ENCODE measurements at places on chromosomes 2 and 18.

GRCh38 chr2:237290261-237290660 lies 123.7 kb downstream of the COL6A3 start:
- no peak for DNase-seq

DNA sequence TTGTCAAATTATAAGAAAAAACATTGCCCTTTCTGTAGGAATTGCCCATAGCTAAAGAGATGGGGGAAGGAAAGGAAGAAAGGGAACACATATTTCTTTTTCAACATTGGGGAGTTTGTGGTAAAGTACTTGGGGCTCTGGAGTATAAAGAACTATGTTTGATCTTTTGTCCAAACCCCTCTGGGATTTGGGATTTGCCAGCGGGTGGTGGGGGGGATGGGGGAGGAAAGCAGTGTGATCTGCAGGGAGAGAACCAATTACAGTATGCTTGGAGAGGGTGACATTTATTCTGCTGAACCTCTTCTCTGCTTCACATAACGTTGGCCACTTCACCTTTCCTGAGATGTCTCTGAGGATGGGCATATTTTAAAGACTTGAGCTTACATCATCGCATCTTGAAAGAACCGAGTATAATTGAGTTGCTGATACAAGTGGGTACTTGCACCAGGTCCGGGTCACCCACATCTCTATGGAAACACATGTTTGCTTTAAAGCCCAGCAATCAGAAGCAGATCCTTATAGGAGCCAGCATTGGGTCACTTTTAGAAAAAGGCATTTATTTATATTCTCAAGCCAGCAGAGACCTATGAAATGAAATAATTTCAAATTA lies 73.1 kb downstream of the SPATS2L start:
- DNase-seq, result no peak

- peak; percentile 51 for DNase-seq
These were observed 2.2 kb downstream of the ELAC1 start for GRCh38 chr18:50970006-50970405.

GRCh38 chr2:73290049-73290839 lies 3.1 kb downstream of the EGR4 start:
- peak; percentile 72 for DNase-seq

- no peak for DNase-seq
These were observed 25.5 kb downstream of the DPYSL5 start for GRCh38 chr2:26873286-26873983.

- DNase-seq, result no peak
These were observed 140.5 kb downstream of the INHBB start for GRCh38 chr2:120486441-120486840.

- no peak for DNase-seq
These were observed 133.0 kb upstream of the VWC2L start for GRCh38 chr2:214277880-214278279.

DNA sequence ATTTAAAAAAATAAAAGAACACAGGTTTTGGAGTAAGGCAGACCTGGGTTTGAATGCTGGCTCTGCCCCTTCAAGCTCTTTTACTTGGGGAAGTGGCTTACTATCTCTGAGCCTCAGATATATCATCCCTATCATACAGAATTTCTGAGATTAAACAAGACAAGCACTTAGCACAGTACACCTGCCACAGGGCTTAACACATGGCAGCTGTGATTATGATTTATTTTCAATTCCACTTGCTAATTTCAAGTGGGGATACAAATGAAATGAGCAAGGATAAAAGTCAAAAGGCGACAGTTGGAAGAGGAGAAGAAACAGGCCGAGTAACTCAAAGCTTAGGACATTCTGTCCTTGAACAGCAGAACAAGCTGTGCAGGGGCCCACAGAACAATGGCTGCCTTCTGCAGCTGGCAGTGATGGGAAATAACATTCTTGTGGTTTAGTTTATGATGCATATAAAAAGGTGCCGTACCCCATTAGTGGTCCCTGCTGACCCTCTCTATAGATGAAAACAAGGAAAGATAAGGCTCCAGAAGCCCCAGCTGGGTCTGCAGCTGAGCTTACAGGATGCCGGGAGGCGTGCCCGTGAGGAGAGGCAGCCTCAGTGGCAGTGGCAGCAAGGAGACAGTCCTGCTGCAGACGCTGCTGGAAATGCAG lies 45.3 kb downstream of the KIF3C start:
- no peak for DNase-seq

DNA sequence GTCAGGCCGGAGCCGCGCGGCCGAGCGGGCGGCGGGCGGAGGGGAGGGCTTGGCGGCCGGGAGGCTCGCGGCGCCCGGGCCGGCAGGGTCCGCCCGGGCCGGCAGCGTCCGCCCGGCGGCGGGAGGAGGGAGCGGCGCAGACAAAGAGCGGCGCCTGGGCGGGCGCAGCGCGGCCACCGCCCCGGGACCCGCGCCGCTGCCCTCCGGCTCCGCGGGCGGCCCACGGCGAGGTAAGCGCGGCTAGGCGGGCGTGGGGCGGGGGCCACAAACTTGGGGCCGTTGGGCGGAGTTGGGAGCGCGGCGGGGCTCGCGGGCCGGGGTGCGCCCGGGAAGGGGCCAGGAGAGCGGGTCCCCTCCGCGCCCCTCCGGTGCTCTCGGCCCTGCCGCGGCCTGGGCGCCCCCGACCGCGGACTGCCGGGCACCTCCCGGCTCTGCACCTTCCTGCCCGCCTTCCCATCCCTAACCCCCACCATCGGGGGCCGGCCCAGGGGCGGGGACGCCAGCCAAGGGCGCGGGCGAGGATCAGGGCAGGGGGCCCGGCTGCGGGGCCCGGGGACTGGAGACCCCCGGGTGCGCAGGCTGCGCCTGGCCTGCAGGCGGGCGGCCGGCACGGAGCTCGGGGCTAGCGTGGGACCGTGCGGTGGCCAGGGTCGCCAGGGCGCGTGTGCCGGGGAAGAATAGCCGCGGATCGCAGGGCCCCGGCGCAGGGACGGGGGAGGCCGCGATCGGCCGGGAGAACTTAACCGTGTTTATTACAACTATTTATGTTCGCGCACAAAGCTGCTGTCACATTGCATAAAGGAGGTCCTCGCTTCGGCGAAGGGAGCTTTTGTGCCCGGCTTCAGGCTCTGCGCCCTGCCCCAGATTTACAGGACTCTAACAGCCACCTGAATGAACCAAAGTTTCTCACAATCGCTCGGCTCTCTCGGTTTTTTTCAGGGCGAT lies at the start of gene NCK2:
NCK2 (plus strand) TSS at position 4 of the 945 bp plus-strand sequence. CDS start 110,152 bp downstream, outside the sequence.
- peak; percentile 71 for DNase-seq

DNA sequence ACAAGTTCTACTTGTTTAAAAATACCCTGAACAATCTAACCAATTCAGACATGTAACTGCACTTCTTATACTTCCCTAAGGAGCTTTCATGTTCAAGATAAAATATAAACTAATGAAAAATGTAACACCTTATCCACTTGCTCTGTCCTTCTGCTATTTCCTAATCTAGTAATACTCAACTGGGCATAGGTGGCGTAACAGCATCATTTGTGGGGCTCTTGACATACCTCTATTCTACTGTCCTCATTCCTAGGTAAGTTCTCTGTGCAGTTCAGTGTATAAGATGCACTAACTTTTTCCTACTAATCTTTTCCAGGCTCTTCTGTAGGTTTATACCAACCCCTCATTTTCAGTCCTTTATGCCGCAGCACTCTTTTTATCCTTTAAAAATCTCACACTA lies 36.7 kb downstream of the PRKD3 start:
- peak; percentile 40 for DNase-seq

DNA sequence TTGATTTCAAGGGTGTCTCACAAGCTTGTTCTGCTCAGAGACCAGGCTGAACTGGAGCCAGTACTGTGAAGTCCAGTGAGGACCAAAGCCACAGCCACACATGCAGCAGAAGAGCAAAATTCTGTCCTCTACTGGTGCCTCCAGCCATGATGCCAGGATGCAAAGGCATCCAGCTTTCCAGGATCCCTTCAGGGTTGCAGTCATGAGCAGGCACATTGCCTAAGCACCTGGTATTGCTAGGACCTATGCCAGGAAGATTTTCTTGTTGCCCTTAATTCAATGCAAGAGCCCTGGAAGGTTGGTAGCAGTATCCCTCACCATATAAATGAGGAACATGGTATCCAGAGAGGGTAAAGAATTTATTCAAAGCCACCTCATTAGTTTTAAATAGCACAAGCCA lies 78.9 kb upstream of the CYRIA start:
- DNase-seq, result no peak

DNA sequence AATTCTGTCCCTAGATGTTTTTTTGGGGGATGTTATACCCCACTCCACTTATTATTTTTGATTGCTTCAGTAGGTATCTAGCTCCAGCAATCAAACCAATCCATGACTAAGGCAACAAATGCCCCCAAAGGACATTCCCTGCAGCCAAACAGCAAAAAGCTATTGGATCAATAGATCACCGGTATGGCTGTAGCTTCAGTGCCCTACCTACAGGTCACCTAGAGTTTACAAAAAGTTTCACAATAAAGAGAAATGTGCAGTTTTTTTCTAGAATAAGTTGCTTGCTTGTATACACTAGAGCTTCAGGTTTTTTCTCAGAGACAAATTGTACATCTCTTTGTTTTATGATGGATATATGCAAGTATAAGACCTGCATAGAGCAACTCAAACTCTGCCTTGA lies 27.7 kb downstream of the PDE11A start:
- no peak for DNase-seq

Data from stomach (tissue), 19 donors.